Activated naive CD8-positive, alpha-beta T cell treated with anti-CD3 and anti-CD28 coated beads, Interleukin-2, amount 50 U/mL, for 24 hours (primary cell): ENCODE measurements at places on chromosomes 11 and 22.

DNA sequence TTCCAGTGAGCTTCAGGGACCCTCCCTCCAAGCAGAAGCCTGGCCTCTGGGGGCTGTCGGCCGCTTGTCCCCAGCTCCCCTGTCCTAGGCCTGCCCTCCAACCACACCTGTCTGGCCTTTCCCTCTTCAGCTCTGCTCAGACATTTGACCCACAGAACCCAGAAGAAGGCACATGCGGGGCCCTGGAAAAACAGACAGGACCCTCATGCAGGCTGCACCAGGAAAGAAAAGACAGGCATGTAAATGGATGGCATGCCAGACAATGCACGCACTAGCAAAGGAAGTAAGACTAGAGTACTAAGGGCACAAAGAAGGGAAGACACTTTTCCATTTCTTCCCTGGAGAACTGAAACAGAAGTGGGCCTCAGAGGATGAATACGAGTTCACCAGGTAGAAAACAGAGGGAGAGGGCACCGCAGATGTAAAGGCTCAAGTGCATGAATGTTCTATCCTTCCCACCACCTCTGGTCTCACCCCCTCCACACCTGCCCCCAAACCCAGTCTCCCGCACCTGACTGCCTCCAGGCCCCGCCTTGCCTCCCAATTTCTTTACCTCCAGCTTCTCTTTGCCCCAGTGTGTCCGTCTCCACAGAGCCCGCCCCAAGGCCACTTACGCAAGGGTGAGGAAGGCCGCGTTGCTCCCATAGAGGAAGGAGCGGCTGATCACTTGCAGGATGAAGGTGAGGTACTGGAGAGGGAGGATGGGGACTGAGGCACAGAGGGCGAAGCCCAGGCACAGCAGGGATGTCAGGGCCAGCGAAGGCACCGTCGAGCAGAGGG, 17.4 kb downstream of the SLC43A3 start:
- H3K4me1 ChIP-seq: peaks cover 85% of the 10 kb centered on the region
- no peaks in the 10 kb centered on the region for H3K27me3 ChIP-seq
- no peak overlapping the region for H3K4me3 ChIP-seq
- H3K36me3 ChIP-seq: peaks cover 90% of the 10 kb centered on the region

- no peaks in the 10 kb centered on the region for H3K4me1 ChIP-seq
- H3K36me3 ChIP-seq: no peaks in the 10 kb centered on the region
- no peak overlapping the region for H3K4me3 ChIP-seq
- peaks cover 2% of the 10 kb centered on the region for H3K27me3 ChIP-seq
- no peak for DNase-seq
Observed at GRCh38 chr11:5277807-5278382, 8.2 kb upstream of the HBE1 start.

DNA sequence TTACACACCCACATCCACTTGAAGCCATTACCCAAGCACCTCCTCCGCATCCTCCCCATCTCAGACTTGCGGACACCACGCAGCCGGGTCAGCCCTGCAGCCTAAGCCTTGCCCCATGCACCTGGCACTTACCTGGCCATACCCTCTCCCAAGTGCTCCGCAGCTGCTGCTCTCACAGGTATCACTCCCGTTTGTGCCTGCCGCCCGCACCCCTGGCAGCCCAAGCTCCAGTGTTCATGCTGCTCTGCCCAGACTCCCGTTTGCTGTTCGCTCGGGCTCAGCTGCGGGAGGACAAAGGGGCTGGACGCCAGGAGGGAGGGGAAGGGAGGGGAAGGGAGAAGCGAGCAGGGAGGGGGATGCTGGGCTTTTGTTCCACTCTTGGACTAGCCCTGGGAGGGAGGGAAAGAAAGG, at the start of gene KLHL35:
Gene KLHL35, minus strand, starts transcription at position 293 of the 411 bp plus-strand sequence. CDS start 2,574 bp downstream, outside the sequence.
- no peak within 1 kb of the TSS for H3K27ac ChIP-seq
- H3K27me3 ChIP-seq: peaks cover 45% of the 10 kb centered on the region
- H3K4me3 ChIP-seq: no peak within 1 kb of the TSS
- peaks cover 4% of the 10 kb centered on the region for H3K36me3 ChIP-seq

DNA sequence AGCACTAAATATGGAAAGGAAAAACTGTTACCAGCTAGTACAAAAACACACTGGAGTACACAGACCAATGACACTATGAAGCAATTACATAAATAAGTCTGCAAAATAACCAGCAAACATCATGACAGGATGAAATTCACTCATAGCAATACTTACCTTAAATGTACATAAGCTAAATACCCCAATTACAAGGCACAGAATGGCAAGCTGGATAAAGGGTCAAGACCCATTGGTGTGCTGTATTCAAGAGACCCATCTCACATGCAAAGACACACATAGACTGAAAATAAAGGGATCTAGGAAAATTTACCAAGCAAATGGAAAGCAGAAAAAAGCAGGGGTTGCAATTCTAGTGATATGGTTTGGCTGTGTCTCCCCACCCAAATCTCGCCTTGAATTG, 44.0 kb upstream of the CALCA start:
- H3K36me3 ChIP-seq: peaks cover 2% of the 10 kb centered on the region
- H3K27ac ChIP-seq: no peak overlapping the region
- DNase-seq: no peak
- H3K4me3 ChIP-seq: no peak overlapping the region
- H3K27me3 ChIP-seq: peaks cover 21% of the 10 kb centered on the region

GRCh38 chr22:17300926-17301325, 68.3 kb upstream of the CECR2 start:
- H3K4me3 ChIP-seq: no peak overlapping the region

- no peak for DNase-seq
- peaks cover 11% of the 10 kb centered on the region for H3K36me3 ChIP-seq
- H3K4me3 ChIP-seq: no peak overlapping the region
- peaks cover 13% of the 10 kb centered on the region for H3K4me1 ChIP-seq
- peak overlapping the region; percentile 15 for H3K27ac ChIP-seq
Observed at GRCh38 chr11:16891964-16892363, 122.2 kb downstream of the PLEKHA7 start.

GRCh38 chr11:126978911-126979310, 21.7 kb downstream of the KIRREL3 start:
- no peaks in the 10 kb centered on the region for H3K36me3 ChIP-seq
- DNase-seq: no peak
- no peak overlapping the region for H3K4me3 ChIP-seq
- H3K27me3 ChIP-seq: peaks cover 17% of the 10 kb centered on the region

GRCh38 chr22:26922806-26923205, 265.4 kb downstream of the MIAT start:
- H3K4me1 ChIP-seq: no peaks in the 10 kb centered on the region
- no peaks in the 10 kb centered on the region for H3K27me3 ChIP-seq
- H3K36me3 ChIP-seq: no peaks in the 10 kb centered on the region
- H3K4me3 ChIP-seq: no peak overlapping the region
- H3K27ac ChIP-seq: no peak overlapping the region

- DNase-seq: no peak
- no peak overlapping the region for H3K4me3 ChIP-seq
- no peak overlapping the region for H3K27ac ChIP-seq
- peaks cover 5% of the 10 kb centered on the region for H3K27me3 ChIP-seq
- H3K36me3 ChIP-seq: no peaks in the 10 kb centered on the region
- H3K4me1 ChIP-seq: no peaks in the 10 kb centered on the region
Observed at GRCh38 chr11:30567644-30568043, 18.5 kb downstream of the MPPED2 start.

DNA sequence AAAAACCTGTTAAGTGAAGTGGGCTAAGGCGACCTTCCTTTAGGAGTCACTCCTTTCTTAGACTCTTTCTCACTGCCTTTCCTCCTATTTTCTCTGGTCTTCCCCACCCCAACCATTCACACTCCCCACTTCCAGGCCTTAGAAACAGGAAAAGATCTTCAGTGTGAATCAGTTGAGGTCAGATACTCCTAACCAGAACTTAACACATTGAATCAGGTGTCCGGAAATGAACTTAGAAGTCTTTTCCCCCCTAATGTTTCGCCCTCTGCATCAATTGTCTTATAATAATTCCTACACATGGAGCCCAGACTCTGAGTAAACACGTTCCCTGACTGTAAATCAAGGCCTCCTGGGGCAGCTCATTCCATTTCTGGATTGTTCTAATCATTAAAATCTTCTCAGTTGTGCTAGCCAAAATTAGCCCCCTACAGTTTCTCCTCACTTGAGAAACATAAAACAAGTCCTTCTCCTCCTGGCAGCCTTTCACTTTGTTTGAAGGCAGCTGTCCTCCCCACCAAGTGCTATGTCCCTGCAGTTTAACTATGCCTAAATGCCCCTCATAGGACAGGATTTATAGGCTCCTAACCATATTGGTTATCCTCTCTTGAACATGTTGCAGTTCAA, 32.7 kb upstream of the USP47 start:
- H3K4me3 ChIP-seq: no peak overlapping the region
- no peaks in the 10 kb centered on the region for H3K4me1 ChIP-seq
- H3K27me3 ChIP-seq: peaks cover 4% of the 10 kb centered on the region

- H3K4me3 ChIP-seq: no peak overlapping the region
- H3K4me1 ChIP-seq: peaks cover 10% of the 10 kb centered on the region
- no peak overlapping the region for H3K27ac ChIP-seq
- peaks cover 2% of the 10 kb centered on the region for H3K27me3 ChIP-seq
- H3K36me3 ChIP-seq: peaks cover 2% of the 10 kb centered on the region
Observed at GRCh38 chr11:68959465-68960293, 21.1 kb downstream of the MRGPRD start.

- no peaks in the 10 kb centered on the region for H3K27me3 ChIP-seq
- H3K4me3 ChIP-seq: peak overlapping the region; percentile 8
- H3K36me3 ChIP-seq: peaks cover 35% of the 10 kb centered on the region
- no peak for DNase-seq
Observed at GRCh38 chr11:121309688-121310087, 17.1 kb downstream of the SC5D start.

GRCh38 chr11:117855186-117855845, 21.1 kb downstream of the FXYD6 start:
- H3K27ac ChIP-seq: no peak overlapping the region
- peaks cover 5% of the 10 kb centered on the region for H3K27me3 ChIP-seq
- no peak for DNase-seq
- no peak overlapping the region for H3K4me3 ChIP-seq
- H3K4me1 ChIP-seq: peaks cover 6% of the 10 kb centered on the region

GRCh38 chr22:22662095-22662494, 17.7 kb downstream of the GGTLC2 start:
- DNase-seq: no peak
- no peaks in the 10 kb centered on the region for H3K36me3 ChIP-seq
- H3K4me3 ChIP-seq: no peak overlapping the region
- peaks cover 2% of the 10 kb centered on the region for H3K27me3 ChIP-seq
- no peak overlapping the region for H3K27ac ChIP-seq
- H3K4me1 ChIP-seq: no peaks in the 10 kb centered on the region

DNA sequence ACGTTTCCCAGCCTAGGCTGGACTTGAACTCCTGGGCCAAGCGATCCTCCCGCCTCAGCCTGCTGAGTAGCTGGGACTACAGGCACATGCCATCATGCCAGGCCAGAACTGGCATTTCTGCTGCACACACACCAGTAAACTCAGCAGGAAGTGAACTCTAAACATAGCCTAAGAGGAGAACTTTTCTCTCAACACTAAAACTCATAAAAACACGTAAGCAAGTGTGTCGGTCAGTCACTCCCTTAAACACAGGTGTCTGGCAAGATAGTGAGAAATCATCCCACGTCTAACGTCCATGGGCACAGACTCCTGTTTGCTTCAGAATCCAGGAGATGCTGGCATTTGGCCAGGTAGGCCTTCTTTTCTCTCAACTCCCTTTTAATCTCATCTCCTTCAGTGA, 104.8 kb downstream of the RPL27A start:
- no peak overlapping the region for H3K4me3 ChIP-seq
- no peak for DNase-seq
- H3K27ac ChIP-seq: no peak overlapping the region
- no peaks in the 10 kb centered on the region for H3K4me1 ChIP-seq
- peaks cover 2% of the 10 kb centered on the region for H3K27me3 ChIP-seq

DNA sequence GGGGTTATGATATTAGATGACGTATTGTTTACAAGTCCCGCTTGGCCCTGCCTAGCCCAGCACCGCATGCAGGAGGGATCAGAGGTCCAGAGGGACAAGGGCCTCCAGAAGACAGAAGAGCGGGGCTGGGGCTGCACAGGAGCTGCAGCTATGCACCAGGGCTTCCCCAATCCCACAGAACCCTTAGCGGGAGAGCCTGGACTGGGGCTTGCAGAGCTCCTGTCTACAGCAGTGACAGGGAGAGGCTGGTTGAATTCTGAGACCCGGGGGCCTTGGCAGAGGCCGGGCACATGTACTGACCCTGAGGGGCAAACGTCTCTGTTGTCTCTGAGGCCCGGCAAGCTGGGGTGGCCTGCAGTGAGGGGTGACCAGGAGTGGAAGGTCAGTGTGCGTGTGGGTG, 6.9 kb downstream of the KIAA0930 start:
- H3K27ac ChIP-seq: no peak overlapping the region
- no peaks in the 10 kb centered on the region for H3K36me3 ChIP-seq
- H3K4me3 ChIP-seq: no peak overlapping the region
- H3K4me1 ChIP-seq: peaks cover 34% of the 10 kb centered on the region
- no peaks in the 10 kb centered on the region for H3K27me3 ChIP-seq

DNA sequence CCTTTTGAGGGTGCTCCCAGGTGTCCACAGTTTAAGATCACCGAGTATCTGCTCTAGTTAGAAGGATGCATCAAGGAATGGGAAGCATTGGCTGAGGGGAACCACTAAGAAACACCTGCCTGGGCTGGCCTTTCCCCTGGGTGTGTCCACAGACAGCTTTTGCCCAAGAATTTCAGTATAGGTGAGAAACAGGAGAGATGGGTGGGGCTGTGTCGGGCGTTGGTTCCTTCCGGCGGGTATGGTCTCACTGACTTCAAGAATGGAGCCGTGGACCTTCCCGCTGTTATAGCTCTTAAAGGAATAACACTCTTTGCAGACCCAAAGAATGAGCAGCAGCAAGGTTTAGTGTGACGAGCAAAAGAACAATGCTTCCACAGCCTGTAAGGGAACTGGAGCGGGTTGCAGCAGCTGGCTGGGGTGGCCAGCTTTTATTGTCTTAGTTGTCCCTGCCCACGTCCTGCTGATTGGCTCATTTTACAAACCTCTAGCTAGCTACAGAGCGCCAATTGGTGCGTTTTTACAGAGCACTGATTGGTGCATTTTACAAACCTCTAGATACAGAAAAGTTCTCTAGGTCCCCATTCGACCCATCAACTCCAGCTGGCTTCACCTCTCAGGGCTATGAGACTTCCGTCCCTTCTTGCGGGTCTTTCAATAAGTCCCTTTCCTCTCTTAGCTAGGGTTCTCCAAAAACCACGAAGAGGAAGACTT, 2.4 kb downstream of the FADS1 start:
- peaks cover 28% of the 10 kb centered on the region for H3K27me3 ChIP-seq
- DNase-seq: no peak
- peak overlapping the region; percentile 85 for H3K4me3 ChIP-seq
- peaks cover 13% of the 10 kb centered on the region for H3K4me1 ChIP-seq

- H3K4me1 ChIP-seq: peaks cover 68% of the 10 kb centered on the region
- no peak overlapping the region for H3K27ac ChIP-seq
- no peaks in the 10 kb centered on the region for H3K36me3 ChIP-seq
- peaks cover 2% of the 10 kb centered on the region for H3K27me3 ChIP-seq
- no peak for DNase-seq
Observed at GRCh38 chr11:332651-333480, 12.2 kb upstream of the IFITM3 start.
